ENCODE measurements at places on chromosomes 6 and 20.

DNA sequence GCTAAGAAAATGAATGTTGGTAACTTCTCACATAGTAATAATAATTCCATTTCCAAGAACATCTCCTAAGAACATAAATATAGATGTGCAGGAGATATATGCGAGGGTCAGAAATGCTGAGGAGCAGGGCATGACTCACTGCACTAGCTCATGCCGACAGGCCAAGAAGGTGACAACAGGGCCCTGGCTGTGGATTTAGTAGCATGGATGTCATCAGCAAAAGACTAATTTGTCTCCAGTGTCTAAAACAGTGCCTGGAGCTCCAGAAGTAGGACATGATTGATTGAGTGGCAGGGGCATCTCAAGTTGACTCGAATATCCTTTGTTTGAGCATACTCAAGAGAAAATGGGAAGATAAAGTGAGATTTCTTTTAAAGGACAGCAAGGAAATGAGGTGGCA lies 207.0 kb upstream of the FOXA2 start:
- DNase-seq = no peak

DNA sequence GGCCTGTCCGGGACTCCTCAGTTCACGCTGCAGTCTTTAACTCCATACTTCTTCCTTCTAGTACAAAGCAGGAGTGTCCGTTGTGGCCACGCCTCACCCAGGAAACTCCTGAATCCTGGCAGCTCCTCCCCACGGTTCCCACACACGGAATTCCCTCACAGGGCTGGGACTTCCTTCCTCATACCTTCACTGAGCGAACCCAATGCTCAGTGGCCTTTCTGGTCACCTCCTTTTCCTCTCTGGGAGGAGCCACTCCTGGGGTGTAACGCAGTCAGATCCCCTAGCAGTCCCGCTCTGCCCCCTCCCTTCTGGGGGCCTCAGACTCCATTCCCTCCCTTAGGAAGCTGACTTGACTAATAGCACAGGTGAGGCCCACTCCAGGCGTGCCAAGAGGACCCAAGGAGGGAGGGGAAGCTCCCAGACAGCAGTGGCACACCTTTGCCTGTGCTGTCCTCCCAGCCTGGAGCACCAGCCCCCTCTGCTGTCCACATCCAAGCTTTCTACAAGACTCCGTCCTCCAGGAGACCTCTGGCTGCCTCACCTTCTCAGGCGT lies at the start of gene SLC52A3:
TSS of gene SLC52A3 (minus strand) at position 75 of the 553 bp plus-strand sequence. CDS start 2,726 bp downstream, outside the sequence.
- peak; percentile 19 for DNase-seq

DNA sequence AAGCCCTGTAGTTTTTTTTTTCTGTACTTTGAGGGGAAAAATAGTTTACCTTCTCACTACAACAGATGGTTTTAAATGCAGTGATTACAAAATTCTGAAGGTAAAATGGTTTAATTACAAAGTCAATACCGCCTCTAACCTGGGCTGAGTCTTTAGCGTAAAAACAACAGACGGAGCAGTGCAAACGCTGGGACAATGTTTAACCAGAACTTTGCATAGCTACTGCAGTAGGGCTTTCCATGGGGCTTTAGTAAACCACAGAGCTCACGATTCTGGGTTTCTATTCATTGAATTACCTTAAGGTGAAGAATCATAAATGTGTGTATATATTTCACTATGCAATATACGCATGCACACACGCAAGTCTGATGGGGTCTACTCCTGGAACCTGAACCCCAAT lies 77.9 kb downstream of the RFX6 start:
- DNase-seq = no peak

DNA sequence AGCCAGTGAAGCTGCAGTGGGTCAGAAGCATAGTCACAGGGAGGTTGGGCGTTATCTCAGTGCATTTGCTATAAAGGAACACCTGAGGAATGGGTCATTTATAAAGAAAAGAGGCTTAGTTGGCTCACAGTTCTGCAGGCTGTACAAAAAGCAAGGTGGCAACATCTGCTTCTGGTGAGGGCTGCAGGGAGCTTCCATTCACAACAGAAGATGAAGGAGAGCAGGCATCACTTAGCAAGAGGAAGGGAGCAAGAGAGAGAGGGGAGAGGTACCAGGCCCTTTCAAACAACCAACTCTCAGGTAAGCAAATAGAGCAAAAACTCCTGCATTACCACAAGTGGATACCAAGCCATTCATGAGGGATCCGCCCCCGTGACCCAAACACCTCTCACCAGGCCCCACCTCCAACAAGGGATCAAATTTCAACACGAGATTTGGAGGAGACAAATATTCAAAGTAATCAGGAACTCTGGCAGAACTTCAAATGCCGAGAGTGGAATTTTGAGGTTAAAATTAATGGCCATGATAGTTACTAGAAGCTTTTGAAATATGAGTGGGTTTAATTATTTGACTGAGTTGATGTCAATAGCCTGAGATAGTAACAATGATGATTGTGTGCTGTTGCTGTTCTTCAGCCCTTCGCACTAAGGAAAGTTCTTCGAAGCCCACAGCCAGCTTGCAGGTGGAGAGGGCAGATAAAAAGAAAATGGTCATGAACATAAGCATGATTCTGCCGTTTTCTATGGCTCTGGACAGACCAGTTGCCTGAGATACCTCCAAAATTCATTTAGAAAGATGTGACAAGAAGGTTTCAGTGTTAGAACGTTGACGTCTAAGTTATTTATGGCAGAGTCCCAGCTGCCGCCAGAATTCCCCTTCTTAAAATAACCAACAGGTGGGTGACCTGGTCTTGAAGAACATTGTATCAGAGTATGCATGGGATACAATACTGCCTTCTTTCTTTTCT lies 55.3 kb upstream of the ADTRP start:
- no peak for DNase-seq

GRCh38 chr20:652615-653109 lies 338 bp downstream of the SRXN1 start:
- DNase-seq = no peak

- no peak for DNase-seq
These were observed 130.4 kb upstream of the PREP start for GRCh38 chr6:105533301-105533700.

- DNase-seq = no peak
These were observed 195.0 kb downstream of the UBE3D start for GRCh38 chr6:82870582-82871172.

GRCh38 chr20:23697947-23698346 lies 9.1 kb upstream of the CST4 start:
- no peak for DNase-seq
